Stimulated activated CD8-positive, alpha-beta memory T cell treated with anti-CD3 and anti-CD28 coated beads, Interleukin-4, amount 100 ng/mL, for 1 hour (primary cell): ENCODE measurements at places on chromosomes 5 and 9.

DNA sequence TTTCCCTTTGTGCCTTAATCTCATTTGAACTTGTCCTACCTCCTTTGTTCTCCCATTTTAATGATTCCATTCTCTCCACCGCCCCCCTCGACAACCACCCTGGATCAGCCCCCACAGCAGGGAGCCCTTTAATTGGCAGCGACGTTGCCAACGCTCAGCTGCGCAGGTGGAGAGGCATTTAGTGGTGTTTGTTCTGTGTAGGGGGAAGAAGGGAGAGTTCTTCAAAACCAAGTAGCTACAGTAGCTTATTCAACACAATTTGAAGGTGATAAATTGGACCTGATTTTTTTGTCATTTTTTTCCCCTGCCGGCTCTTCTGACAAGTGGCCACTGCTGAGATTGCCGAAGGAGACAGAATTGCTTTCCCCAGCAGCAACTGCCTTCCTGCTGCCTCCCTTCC lies 499.1 kb downstream of the CDK5RAP2 start:
- DNase-seq: no peak

DNA sequence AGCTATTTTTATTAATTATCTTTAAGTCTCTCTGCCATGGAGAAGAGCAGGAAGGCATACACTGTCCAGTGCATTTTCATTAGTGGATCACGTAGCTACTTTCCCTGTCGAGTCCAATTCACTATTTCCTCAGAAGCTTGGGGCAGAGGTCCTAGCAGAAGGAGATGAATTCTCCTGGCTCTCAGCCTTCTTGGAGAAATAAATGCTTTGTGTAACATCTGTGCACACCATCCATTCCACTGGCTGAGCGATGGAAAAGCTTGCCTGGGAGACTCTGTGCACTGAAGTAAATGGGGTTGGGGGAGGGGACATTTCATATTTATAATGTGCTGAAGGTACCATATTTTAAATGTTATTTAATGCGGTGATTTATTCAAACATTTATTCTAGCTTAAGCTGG lies 23.4 kb downstream of the PROP1 start:
- DNase-seq: no peak

DNA sequence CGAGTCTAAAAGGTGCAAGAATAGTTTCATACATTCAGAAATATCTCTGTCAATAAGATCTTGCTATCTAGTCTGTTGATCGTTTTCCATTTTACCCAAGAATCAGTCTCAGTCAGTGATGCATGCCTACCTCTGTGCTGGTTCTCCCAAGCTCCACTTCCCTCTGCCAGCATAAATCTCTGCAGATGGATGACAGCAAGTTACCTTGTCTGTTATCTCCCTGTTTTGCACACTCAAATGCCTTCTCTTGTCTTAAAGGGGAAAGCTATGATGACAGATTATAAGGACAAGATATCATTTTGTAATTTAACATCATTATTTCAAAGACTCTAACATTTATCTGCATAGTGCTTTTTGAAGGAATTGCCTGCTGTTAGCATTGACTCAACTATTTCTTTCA lies 802.1 kb upstream of the SEMA6A start:
- no peak for DNase-seq

DNA sequence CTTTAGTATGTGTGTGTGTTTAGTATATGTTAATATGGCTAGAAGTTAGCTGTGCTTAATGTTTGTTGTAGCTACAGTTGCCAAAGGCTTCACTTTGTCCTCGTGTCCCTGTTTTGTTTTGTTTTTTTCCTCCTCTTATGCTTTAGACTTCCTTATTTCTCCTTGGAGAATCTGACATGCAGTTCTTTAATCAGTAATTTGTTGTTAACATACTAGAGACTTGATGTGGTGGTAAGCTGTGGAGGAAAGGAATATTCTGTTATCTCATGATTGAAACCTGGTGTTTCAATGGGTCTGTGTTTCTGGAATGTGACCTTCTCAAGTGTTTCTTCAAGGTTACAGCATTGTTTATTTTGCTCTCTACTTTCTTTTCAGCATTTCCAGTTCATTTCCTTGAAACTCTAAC lies 515.6 kb upstream of the ST8SIA4 start:
- DNase-seq: no peak

- no peak for DNase-seq
These were observed 80.6 kb downstream of the MYO10 start for GRCh38 chr5:16855485-16855884.
